Amygdala (tissue), 56 donors: ENCODE measurements at places on chromosomes 6 and 20.

DNA sequence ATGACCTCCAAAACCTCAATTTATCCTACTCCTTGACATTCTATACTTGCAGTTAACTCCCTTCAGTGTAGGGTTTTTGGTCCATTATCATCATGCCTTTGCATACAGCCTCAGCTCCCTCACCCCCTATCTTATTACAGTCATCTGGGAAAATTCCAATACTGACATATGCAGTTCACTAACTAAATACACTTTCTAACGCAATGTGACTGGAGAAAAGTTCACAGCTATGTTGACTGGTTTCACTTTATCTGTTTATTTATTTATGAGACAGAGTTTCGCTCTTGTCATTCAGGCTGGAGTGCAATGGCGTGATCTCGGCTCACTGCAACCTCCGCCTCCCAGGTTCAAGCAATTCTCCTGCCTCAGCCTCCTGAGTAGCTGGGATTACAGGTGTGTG is 64.9 kb downstream of the CRYBG1 start:
- no peak for DNase-seq

DNA sequence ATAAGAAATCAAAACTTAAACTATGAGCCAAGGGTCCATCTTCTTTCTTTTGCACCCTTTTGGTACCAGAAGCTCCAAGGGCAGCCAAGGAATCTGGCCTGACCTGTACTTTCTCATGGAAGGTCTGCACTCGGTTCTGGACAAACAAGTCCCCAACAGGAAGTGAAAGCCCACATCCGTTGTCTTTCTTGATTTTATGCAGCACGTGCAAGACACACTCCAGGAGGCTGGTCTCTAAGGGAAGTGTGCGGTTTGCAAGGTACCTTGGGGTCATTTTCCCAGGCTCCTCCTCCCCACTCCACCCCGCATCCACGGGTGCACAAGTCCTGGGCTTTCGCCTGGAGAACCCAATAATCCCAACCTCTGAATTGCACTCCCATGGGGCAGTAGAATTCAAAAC is 101.9 kb downstream of the NFATC2 start:
- no peak for DNase-seq

DNA sequence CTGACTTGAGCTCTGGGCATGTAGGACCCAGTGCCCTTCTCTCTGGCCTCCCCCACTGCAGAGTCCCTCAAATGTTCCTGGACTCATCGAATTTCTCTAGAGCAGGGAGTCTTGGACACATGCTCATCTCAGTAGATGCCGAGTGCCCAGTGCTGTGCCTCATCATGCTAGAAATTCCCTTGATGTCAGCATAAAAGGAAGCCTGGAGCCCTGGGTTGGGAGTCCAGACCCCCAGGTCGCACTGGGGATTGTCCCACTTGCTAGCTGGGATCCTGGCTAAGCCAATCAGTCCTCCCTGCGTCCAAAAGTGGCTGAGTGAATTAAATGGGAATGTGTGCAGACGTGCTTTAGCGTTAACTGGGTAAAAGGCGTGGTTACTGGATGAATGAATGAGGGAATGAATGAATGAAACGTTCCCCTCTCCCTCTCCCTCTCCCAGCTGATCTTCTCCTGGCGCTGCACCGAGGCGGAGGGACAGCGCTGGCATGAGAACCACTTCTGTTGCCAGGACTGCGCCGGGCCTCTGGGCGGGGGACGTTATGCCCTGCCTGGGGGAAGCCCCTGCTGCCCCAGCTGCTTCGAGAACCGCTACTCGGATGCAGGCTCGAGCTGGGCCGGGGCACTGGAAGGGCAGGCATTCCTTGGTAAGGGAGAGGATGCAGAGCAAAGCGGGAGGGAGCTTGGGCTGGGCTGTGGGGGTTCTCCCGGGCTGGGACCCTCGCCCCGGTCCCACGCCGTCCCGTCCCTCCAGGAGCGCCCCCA is 1.6 kb upstream of the TOMM6 start:
- DNase-seq: no peak

DNA sequence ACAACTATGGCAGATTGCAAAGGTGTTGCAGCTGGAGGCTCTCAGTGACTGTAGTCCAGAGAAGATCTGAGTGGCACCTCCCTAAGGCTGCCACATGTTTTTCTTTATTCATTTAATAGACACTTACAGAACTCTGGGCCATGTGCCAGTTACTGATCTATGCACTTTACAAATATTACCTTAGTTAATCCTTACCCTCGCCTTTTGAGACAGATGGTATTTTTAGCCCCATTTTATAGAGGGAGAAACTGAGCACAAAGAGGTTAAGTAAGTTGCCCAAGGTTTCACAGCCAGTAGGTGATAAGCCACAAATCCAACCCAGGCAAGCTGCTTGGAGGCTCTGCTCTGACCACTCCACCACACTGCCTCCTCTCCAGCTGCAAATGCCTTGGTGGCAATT is 6.5 kb upstream of the SCRT2 start:
- no peak for DNase-seq

- DNase-seq: no peak
Observed at GRCh38 chr6:69105288-69105687, 470.2 kb downstream of the ADGRB3 start.

DNA sequence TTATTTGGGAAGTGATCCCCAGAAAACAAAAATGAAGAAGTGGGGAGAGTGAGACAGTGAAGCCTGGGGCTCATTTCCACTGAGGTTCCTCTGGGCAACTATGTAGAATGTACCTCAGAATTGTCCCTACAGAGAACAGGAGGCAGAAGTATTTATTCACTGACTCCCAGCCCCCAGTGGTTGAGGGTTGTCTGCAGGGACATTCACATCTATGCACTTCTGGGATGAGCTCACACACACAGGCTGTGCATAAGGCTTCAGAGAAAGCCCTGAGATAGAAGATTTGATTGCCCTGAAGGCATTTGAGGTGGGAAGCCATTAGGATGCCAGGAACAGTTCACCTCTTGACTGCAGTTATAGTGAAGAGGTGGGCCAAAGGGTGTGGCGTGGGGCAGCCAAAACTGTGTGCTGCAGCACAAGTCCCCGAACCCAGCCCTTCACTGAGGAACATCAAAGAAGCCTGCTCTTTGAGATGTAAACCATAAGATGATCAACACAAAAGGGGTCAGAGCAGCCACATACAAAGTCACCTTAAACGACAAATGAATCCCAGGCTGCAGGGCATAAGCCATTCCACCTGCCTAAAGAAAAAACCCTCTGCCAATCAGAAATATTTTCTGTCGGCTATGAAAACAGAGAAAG is 853.8 kb upstream of the FLRT3 start:
- DNase-seq: no peak

DNA sequence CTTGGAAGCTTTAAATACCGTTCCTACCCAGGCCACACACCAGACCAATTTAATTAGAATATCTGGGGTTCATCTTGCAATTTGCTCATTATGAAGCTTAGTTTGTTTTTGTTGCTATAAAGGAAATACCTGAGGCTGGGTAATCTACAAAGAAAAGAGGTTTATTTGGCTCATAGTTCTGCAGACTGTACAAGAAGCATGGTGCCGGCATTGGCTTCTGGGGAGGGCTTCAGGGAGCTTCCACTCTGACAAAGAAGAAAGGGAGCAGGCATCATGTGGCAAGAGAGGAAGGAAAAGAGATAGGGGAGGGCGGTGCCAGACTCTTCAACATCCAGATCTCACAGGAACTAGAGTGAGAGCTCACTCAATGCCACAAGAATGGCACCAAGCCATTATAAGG is 73.6 kb downstream of the RNF182 start:
- DNase-seq: no peak

- no peak for DNase-seq
Observed at GRCh38 chr20:57902473-57902872, 192.7 kb upstream of the PMEPA1 start.

GRCh38 chr6:168273441-168274036 is 46.0 kb downstream of the DACT2 start:
- DNase-seq: no peak
